Frontal cortex (tissue), 4 donors: ENCODE measurements at places on chromosomes 3 and 15.

DNA sequence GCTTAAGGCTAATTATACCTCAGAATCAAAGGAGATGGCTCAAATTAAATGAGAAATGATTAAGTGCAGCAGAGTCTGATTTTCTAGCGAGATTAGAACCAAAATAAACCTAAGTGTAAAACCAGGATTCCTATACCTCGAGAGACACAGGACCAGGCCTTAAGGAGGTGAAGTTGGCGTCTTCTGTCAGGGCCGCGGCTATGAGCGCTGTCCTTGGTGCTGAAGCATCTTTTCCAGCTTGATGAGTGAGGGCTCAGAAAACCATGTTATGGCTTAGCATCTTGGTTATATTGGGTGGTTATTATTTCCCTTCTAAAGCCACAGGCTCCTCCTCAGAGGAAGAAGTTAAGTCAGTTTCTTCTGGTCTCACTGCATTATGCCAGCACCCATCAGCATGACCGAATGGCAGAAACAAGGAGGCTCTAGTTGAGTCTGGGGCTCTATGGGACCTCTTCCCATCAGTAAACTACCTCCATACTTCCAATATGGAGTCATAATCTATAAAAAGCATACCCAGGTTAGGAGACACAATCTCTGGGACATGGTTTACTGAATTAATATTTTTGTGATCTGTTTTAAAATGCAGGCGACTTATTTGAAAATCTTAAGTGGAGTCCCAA, 120.1 kb upstream of the NMNAT3 start:
- no peak for DNase-seq

DNA sequence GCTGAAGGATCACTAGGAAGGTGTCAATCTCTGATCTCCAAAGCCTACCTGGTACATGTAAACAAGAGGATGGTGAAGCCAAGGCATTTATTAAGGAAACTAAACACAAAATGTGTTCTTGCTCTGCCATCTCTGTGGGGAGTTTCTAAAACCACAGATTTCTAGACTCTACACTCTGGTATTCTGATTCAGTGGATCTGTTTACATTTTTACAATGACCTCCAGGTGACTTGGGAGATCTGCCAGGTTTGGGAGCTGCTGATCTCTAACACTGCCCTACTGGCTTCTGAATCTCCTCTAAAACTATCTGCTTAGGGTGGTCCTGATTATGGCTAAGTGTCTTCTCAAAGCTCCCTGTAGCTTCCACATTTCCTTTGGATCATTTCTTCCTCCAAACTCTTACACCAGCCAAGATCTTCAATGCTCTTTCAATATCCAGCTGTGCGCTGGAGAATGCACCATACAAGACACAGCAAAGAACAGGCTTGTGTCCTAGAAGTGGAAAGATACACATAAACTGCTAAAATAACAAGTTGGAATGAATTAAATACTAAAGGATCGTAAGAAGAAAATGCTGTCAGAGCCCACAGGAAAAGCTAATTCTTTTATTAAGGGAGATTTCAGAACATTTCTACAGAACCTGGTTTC, 72.7 kb downstream of the GREM1 start:
- DNase-seq = no peak

DNA sequence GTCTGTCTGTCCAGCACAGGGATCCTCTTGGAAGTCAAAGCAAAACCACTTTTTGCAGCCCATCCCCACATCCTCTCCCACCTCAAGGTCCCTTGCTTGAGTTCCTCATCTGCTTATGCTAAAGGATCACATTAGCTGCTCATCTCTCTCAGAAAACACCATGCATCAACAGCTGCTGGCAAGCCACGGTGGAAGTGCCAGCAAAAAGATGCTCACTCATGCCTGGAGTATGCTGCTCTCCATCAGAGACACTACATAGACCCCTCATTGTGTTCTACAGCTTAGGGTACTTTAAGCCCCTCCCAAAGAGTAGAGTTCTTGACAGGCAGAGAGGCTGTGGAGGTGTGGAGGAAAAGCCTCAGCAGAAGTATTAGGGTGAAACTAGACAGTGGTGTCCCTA, 94.6 kb upstream of the COL8A1 start:
- no peak for DNase-seq

GRCh38 chr15:45402955-45403877, 24.9 kb upstream of the GATM start:
- peak; percentile 41 for DNase-seq

DNA sequence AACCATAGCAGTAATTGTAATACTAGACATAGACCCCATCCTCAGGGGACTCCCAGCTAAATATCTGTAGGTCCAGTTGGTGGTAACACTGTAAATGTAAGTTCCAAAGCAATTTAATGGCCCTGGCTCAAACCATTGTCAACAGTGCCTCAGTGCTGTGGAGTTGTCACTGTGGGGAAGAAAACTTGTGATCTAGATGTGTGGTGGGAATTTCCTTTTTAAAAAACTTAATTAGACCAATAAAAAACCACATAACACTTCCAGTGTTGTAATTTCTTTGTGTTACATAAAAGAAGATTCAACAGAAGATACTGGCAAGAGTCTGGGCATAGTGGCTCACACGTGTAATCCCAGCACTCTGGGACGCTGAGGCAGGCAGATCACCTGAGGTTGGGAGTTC, 138.6 kb upstream of the UMPS start:
- no peak for DNase-seq

GRCh38 chr15:92365906-92366305, 27.8 kb upstream of the ST8SIA2 start:
- DNase-seq = no peak

- no peak for DNase-seq
Observed at GRCh38 chr3:178705925-178706324, 169.7 kb downstream of the KCNMB2 start.
